Ecto neural progenitor cell (in vitro differentiated cells): ENCODE measurements at places on chromosomes 5 and 9.

GRCh38 chr5:109594217-109594616 is 95.5 kb upstream of the MAN2A1 start:
- DNase-seq, result no peak

DNA sequence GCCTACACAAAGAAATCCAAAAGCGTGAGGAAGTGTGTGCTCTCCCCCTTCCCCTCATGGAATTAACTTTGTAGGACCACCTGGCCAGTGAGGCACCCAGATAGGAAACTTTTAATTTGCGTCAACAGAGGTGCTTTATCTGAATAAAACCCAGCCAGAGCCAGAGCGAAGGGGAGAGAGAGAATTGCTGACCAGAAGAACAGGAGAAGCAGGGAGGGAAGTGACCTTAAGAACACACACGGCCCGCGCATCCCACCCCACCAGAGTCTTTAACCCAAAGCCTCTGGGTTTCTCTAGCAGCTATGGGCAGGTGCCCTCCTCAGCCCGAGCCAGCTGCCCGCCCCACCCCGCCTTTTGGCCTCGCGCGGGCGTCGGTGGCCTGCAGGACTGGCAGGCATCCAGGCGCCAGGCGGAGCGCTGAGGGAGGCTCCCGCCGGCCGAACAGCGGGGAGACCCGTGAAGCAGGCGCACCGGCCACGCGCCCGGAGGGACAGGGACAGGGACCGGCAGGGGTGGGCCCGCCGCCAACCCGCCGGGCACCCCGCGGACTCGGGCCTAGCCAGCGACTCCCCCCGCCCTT is 580 bp downstream of the ERAP1 start:
- DNase-seq, result peak; percentile 79

DNA sequence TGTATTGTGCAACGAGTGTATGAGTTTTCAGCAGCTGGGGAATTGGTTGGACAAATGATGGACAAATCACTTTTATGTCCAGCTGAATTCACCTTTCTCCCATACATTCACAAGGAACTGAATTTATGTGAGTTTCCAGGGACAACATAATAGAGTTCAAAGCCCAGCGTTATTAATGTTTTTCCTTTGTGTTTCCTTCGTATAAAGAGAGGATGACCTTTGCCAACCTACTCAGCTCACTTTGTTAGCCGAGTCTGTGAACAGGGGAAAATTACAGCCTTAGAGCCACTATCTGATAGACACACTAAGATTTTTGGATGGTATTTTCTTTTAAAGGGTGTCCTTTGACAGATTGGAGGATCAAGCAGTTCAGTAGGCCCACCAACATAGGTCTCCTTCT is 352.5 kb downstream of the KIF4B start:
- DNase-seq, result no peak

- no peak for DNase-seq
These were observed 126.9 kb upstream of the ATP10B start for GRCh38 chr5:160978944-160979343.

GRCh38 chr5:136907371-136907770 is 542.0 kb upstream of the TRPC7 start:
- DNase-seq, result no peak

DNA sequence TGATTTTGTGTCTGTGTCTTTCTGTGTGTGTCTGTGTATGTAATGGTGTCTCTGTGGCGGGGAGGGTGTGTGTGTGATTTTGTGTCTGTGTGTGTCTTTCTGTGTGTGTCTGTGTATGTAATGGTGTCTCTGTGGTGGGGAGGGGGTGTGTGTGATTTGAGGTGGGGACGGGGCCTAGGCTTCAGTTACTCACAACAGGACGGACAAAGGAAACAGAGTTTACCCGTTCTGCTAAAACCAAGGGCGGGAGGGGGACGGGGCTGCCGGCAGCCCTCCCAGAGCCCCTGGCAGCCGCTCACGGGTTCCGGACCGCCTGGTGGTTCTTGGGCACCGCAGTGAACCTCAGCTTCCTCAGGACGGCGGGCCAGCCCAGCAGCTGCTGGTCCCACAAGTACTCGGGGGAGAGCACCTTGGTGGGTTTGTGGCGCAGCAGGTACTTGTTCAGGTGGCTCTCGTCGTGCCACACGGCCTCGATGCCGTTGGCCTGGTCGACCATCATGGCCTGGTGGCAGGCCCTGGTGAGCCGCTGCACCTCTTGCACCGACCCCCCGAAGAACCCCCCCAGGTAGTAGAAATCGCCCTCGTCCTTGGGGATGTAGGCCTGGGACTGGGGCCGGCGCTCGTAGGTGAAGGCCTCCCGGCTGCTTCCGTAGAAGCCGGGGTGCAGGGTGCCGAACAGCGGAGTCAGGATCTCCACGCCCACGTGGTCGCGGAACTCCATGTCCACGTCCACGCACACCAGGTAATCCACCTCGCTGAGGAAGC is 19.4 kb downstream of the ABO start:
- DNase-seq, result no peak

DNA sequence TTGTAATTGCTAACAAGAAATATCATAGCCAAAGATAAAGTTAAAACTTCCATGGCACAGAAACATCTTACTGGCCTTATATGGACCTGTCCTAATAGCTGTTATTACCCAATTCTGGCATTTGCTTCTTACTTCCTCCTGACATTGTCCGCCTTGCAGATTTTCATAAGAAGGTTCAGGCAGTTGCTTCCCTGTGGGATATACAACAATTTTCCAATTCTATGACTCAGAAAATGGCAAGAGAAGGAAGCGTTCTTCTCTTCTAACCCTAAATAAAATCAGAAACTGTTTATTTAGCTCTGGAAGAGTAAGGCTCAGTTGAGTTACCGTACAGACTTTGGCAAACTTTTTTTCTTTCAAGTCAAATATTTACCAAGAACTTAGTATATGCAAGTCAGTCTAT is 1.7 kb downstream of the PRKAA1 start:
- no peak for DNase-seq
